ENCODE measurements at places on chromosomes 4 and X.

- no peak for DNase-seq
Observed at GRCh38 chr4:74449571-74450297, 4.8 kb downstream of the AREG start.

GRCh38 chr4:147057611-147058190 is 112.0 kb upstream of the TTC29 start:
- no peak for DNase-seq

- DNase-seq: no peak
Observed at GRCh38 chr4:111855308-111855707, 289.9 kb upstream of the FAM241A start.

DNA sequence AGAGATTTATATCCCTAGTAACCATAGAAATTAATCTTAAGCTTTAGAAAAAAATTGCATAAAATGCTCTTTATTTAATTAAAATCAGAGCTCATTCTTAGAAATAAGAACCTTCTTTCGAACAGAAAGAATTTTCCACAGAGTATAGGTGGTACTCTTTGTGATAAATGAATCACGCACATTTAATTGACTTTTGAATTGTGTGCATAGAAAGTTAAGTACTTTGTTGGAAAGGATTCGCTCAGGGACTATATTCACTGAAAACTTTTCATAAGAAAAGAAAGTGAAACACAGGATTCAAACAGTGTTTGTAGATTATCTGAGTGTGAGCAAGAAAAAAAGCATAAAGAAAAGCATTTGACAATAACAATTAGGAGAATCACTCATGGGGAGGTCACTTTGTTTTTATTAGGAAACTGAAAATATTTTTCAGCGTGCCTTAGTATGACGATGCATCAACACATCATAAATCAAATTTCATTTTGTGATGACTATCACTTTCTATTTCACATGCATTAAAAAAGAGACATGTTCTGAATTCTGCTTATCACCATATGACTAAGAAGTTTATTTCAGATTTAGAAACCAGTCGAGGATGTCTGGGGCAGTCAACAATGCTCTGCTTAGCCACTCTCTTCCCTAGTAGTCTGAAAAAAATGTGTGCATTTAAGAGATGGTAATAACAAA is 49.5 kb downstream of the STX18 start:
- DNase-seq: peak; percentile 14

- DNase-seq: no peak
Observed at GRCh38 chr4:111923786-111924185, 221.5 kb upstream of the FAM241A start.

GRCh38 chr4:82890901-82891706 is at the start of gene SEC31A:
TSS of gene SEC31A (minus strand) at chr4:82891153. CDS start at chr4:82881936, 9,217 bp downstream.
- DNase-seq: peak; percentile 81

GRCh38 chrX:39406799-39407198 is 605.5 kb downstream of the MID1IP1 start:
- DNase-seq: no peak

- no peak for DNase-seq
Observed at GRCh38 chr4:21948347-21949072, at the start of gene KCNIP4. TSS of gene KCNIP4 (minus strand) at chr4:21948772.

- DNase-seq: no peak
Observed at GRCh38 chr4:22672519-22672918, 20.2 kb upstream of the GBA3 start.

- DNase-seq: no peak
Observed at GRCh38 chr4:159015841-159016240, 87.0 kb upstream of the RAPGEF2 start.

DNA sequence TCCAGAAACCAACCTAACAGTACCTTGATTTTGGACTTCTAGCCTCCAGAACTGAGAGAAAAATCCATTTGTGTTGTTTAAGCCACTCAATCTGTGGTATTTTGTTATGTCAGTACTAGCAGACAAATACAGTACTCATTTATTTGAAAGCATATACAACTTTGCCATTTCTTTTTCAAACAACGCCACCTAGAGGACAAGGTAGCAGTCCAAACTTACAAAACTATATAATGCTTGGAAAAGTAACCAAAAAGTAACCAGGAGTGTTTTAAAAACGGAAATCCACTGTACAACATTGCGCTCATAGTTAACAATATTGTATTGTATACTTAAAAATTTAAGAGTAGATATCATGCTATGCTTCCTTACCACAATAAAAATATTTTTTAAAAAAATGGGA is 37.0 kb upstream of the FGF13 start:
- DNase-seq: no peak

GRCh38 chr4:53444954-53445353 is 67.5 kb downstream of the FIP1L1 start:
- DNase-seq: no peak

DNA sequence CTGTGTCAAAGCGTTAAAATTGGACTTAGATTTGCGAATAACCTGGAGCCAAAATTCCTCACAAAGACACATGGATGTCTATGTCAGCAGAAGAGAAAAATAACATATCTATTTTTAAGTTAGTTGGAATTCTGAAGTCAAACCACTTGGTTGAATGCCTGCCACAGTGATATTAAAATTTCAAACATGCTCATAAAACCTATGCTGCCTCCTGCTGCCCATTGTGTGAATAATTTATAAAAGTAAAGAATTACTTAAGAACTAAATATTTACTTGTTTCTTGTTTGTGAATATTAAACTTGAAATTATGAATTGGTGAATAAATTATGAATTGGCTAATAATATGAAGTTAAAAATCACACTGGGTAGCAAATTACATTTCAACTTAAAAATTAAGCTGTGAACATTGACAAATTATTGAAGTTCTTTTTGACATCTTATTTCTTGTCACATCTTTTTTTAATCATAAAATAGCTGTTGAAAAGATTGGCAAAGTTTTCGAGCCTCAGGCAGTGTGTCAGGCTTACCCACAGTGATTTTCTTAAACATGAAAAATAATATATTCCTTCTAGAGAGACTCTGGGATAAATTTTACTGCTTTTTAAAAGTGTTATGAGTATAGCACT is 35.4 kb downstream of the FABP2 start:
- no peak for DNase-seq

GRCh38 chr4:175813821-175814220 is 1.8 kb upstream of the GPM6A start:
- DNase-seq: no peak

GRCh38 chr4:73668782-73669201 is 48.6 kb upstream of the RASSF6 start:
- DNase-seq: no peak

- no peak for DNase-seq
Observed at GRCh38 chrX:133150730-133151129, 53.8 kb upstream of the USP26 start.

- DNase-seq: no peak
Observed at GRCh38 chr4:8303485-8304281, 34.1 kb downstream of the HTRA3 start.

- DNase-seq: no peak
Observed at GRCh38 chr4:56314207-56314915, 72.9 kb downstream of the AASDH start.

DNA sequence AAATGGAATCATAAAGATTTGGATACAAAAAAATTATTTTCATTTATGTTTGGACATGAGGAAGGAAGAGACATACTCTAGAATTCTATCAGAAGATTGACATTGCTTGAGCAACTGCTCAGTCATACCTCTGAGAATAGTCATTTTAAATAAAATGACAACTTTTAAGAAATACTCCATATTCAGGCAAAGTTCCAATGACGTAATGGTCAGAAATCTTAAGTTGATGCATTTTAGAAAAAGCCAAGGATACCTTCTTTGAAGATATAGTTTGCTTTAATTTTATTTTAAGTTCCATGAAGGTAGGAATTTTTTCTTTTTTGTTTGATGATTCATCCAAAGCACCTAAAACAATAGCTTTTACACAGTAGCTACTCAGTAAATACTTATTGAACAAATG is 110.3 kb upstream of the ATOH1 start:
- DNase-seq: no peak

- DNase-seq: no peak
Observed at GRCh38 chr4:56648824-56649151, 32.3 kb downstream of the HOPX start.

DNA sequence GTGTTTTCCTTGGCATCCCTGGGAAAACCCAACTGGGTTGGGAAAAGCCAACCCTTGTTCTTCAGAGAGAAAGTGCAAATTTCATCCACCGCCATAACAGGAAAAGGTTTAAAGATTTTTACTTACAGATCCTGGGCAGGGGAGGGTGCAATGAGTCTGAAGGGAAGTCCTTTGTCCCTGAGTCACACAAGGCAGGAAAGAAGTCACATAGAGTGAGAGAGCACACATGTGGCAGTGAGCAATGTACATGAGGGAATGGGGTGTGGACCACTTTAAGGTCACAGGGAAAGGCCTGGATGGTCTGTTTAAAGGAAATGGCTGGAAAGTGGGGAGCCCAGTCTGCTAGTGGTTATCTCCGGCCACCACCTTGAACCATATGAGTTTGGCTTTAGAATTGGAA is 248.9 kb downstream of the HS3ST1 start:
- no peak for DNase-seq

- no peak for DNase-seq
Observed at GRCh38 chr4:27278615-27279375, 418.2 kb downstream of the STIM2 start.

DNA sequence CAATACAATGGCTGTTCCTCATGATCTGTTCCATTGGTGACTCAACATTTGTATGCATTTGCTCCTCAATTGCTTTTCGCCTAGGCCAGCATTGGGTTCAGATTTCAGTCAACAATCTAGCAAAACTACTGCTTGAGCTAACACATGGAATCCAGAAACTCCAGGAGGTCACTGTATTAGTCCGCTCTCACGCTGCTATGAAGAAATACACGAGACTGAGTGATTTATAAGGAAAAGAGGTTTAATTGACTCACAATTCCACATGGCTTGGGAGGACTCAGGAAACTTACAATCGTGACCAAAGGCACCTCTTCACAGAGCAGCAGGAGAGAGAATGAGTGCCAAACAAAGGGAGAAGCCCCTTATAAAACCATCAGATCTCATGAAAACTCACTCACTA is 67.1 kb downstream of the RXFP1 start:
- DNase-seq: no peak

DNA sequence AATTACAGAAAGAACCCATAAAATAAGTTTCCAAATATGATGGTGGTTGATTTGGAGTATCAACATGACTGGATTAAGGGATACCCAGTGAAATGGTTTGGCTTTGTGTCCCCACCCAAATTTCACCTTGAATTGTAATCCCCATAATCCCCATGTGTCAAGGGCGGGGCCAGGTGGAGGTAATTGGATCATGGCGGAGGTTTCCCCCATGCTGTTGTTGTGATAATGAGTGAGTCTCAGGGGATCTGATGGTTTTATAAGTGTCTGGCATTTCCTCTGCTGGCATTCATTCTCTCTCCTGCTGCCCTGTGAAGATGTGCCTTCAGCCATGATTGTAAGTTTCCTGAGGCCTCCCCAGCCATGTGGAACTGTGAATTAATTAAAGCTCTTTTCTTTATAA is 39.1 kb downstream of the WDFY3 start:
- no peak for DNase-seq

DNA sequence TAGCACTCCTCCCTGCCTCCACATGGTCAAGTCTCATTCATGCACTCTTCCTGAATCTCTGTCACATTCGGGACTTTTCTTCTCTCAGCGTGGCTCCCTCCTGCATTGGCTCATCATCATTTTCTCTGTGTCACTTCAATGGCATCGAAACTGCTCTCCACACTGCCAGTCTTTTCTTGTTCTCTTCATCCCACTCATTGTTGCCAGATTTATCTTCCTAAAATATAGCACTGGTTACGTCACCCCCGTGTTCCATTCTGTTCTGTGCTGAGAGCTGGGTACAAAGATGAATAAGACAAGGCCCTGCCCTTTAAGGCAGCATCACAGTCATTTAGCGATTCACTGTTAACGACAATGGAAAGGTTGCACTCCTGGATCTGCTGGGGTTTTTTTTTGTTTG is 174.4 kb upstream of the TBC1D9 start:
- no peak for DNase-seq

DNA sequence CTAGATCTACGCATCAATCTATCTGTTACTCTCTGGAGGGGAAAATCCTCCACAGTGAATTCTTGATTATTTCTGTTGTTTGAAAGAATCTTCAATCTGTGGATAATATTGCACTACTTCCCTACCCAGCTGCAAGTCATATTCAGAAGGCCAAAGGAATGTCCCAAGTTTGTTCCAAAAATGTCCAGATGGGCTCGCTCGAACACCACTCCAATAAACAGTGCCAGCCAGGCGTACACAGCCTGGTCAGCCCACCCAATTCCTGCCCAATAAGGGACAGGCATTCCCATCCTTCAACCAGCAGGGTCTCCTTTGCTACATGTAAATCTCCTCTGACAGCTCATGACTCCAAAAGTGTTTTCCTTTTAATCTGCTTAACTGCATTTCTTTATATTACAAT is 80.7 kb upstream of the GPM6B start:
- DNase-seq: no peak

- no peak for DNase-seq
Observed at GRCh38 chrX:19811807-19812604, 75.4 kb downstream of the SH3KBP1 start.

DNA sequence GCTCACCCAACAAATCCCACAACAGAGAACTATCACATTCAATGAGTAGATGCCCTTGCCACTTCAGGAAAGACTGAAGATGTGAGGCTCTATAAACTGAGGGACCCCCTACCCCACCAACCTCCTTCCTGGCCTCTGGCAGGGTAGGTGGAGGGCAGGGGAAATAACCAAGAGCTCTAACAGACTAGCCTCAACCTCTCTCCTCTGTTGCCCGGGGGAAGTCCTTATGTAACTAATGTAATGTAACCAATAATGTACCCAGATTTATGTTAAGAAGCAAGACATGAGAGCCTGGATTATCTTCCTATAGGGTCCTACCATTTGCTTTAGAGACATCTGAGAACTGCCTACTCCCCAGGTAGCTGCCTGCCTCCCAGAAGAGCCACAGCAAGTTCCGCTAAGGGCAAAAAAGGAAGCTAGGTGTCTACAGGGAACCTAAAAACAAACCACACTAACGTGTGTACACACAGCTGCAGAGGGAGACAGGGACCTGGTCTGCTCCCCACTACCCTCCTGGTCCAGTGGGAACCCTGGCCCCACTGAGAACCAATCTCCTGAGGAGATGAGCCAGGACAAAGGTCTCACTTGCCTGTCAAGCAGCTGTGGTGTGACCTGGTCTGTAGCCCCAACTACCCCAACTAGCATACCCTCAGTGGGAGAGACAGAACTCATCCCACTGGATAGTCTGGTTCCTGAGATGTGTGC is 17.7 kb downstream of the OTUD5 start:
- DNase-seq: no peak

DNA sequence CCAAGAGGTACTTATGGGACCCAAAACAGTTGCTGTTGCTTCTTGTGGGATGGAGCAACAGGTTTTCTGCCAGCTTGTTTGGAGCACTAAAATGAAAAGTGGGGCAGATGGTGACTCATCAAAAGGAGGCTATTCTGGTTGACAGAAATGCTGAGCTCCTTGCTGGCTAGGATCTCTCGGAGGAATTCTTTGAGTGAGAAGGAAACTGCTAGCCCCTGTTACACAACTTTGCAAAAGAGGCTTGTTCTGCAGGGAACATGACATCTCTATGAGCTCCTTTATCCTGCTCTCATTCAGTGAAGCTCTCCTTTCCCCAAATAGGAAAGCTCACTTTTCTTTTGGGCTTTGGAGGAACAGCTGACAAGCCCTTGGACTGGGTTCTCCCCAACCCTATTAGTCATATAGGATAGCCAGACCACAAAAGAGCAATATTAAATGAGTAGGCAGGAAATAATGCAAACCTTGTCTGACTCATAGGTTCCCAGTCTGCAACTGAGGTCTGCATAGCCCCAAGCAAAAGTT is 108.3 kb downstream of the CDS1 start:
- no peak for DNase-seq

- DNase-seq: no peak
Observed at GRCh38 chr4:137129441-137129840, 402.9 kb downstream of the PCDH18 start.
